ENCODE measurements at places on chromosomes 6 and 20.

- DNase-seq = no peak
These were observed 37.9 kb upstream of the FUCA2 start for GRCh38 chr6:143549221-143549948.

DNA sequence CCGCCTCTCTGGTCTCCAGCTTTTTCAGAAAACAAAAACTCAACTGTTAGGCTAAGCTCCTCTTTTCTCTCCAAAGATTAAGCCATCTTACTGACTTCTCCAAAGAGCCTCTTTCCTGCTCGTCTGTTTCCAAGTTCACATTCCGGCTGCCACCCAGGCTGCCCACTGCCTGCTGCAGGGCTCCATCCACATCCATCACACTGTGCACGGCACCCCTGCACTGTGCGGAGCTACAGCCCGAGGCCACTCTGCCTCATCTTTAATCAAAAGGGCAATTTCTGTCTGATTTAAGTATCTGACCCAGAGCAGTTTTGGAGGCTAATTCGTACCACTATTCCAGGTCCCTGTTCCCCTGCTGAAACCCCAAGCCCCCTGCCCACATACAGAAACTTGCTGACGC, 141.6 kb upstream of the ARMC2 start:
- DNase-seq = no peak

DNA sequence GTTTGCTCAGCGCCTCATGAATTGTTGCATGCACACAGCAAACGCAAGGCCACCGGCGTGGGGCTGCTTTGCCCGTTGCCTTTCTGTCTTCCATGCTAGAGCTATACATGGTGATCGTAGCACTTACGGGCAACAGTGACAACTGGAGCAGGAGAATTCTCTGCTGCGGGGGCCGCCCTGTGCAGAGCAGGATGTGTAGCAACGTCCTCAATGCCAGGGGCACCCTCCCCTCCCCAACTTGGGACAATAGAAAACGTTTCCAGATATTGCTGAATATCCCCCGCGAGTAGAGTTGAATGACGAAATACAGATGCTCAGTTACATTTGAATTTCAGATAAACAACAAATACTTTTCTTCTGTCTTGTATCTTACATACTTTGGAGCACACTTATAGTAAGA, 198.7 kb downstream of the TFAP2C start:
- DNase-seq = no peak

DNA sequence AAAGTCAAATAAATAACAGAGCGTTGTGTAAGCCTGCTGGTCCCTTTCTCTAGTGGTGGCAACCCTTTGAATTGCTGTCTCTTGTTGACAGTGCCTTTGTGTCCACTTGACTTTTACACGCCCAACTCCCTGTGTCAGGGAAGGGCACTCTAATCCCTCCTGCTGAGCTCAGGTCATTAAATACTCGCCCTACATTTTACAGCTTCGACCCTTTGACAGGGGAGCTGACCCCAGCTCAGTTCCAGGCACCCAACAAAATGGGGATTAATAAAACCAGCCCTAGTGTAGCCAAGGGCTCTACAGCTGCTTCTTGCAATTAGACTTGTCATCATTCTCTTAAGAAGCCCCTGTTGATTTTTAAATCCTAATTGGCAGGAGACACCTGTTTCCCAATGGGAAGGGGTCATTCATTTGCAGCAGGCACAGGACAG, 308.2 kb downstream of the EYA4 start:
- no peak for DNase-seq
